ENCODE measurements at places on chromosomes 16 and 17.

DNA sequence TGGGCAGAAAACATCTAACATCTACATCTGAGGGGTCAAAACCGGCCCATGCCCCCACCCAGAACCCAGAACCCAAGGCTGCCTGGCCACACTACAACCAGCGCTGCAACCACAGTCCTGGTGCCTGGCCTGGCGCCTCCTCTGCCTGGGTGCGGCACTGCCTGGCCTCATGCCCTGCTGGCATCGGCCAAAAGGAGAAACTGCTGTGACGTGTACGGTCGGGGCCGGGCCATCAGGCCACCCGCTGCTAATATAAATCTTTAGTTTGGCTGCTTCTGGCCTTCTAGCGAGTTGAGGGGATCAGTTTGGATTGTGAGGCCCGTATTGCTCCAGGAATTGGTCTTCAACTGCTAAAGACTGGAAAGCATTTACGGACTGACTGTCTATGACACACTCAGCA lies 22.8 kb downstream of the TMEM204 start:
- peak; percentile 73 for DNase-seq

DNA sequence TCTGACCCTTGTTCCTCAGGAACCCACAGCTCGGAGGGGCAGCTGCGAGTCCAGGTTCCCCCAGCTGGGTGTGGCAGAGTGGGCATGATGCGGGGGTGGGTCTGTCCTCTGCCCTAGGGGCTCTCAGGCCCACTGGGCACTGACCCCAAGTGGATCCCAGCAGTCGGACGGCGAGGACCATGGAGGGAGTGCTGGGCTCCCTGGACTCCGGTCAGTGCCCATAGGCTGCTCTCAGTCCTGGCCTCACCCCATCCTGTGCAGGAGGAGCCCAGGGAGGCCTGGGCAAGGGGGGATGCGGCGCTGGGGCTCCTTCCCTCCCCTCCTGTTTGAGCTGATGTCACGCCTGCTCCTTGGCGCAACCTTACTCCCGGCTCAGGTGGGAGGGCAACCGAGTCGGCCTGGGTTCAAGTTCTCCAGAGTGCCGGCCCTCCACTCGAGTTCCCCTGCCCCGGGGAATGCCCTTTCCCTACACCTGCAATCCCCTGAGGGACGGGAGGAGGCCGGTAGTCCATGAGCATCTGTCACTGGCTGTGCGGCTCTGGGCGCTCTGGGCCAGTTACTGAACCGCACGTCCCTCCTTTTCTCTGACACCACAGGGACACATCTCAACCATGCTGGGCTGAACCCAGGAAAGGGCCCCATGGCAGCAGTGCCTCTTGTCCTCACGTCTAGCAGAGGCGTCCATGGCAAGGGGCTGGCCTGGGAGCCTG lies 52.6 kb upstream of the ACSF3 start:
- DNase-seq: no peak

- DNase-seq: peak; percentile 60
These were observed 709 bp upstream of the ENO3 start for GRCh38 chr17:4950075-4950745.

DNA sequence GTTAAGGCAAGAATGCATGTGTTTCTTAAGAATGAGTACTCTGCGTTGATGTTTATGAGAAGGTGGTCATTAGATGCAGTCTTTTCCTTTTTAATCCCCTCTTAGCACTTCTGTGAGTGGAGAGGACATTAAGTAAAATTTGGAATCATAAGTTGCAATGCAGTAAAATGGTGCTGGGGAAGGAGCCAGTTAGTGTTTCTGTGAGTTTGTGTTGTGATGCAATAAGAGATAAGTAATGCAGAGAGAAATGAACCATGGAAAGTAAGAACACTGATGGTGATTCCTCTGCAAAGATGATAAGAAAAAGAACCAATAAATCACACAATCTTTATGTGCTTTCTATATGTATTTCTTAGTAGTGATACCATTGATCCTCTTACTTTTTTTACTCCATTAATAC lies 20.0 kb downstream of the ABHD15 start:
- DNase-seq: no peak

- no peak for DNase-seq
These were observed 201.4 kb upstream of the CHMP6 start for GRCh38 chr17:80790021-80790765.

DNA sequence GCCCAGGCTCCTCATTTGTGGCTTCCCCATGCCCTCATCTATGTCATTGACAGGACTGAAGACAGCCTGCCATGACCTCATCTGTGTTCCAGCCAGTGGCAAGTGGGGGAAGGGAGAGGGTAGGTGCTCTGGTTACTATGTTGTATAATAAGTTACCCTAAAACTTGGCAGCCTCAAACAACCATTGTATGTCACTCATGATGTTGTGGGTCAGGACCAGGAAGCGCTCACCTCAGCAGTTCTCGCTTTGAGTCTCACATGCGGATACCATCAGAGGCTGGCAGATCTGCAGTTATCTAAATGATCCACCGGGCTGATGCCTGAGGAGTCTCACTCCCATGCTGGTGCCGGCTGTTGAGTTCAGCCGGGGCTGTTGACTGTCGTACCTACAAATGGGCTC lies 89.0 kb upstream of the TMEM97 start:
- DNase-seq: no peak

GRCh38 chr17:69246726-69247375 lies 18.2 kb upstream of the ABCA10 start:
- peak; percentile 37 for DNase-seq

GRCh38 chr17:79515646-79516571 lies 94.9 kb downstream of the RBFOX3 start:
- DNase-seq: no peak

DNA sequence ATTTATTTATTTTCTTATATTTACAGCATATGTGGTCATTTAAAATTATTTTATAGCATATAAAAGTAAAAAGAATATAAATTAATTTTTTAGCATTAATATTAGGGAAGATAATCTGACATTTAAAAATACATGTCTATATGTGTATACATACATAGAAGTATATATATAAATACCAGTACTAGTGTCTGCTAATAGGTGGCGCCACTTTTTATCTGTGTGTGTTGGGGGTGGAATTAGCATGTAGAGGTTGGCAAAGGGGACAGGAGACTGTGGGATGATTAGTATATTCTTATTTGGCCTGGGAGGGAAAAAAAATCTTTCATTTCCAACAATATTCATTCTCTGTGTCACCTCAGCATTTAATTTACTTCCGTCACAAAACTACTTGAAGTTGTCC lies 359.1 kb downstream of the WWOX start:
- DNase-seq: no peak

GRCh38 chr17:75473246-75473645 lies 16.8 kb downstream of the TMEM94 start:
- no peak for DNase-seq

DNA sequence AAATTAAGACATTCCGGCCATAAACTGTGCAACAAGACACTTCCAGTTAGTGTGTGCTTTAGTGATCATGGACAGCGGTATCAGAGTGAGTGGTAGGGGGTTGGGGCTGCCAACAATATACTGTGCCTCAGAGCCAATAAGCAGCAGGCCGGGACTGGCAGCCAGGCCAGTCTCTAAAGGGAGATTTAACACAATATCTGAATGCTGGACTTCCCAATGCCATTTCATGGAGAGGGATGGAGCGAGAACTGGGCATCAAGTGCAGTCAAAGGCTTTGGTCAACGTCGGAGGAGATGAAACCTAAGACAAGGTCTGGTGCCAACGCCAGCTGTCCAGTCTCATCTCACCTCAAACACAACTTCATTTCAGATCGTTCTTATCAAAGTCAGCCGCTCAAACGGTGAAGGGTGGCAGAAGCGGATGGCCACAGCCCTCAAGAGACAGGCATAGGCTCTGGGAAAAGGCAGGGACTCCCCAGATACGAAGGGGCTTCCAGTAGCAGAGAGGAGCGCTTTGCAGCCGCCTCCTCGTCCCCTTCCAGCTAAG lies 935 bp downstream of the USP32 start:
- no peak for DNase-seq

DNA sequence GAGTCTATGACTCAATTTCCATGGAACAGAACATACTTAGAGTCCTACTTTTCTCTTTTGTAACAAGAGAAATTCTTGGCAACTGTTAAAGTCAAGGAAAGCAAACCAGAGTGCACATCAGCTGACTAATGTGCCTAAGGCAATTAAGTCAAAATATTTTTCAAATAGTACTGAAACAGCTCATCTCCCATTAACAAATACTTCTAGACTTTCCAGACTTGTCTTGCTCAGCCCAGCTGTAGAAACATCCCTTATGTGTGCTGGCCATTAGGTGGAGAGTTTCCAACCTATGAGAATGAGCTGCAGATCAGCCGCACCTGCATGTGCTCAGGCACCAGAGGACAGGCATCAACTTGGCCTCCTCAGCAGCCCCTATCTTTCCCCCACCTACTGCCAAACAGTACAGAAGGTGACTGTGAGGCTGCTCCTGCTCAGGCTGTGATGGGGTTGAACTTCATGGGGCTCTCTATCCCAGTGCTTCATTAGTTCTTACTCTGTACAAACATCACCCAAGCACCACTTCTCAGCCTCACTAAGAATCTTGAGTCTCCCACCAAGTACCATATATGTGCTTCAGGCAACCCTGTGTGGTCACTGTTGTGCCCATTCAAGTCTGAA lies 32.2 kb downstream of the TEX2 start:
- peak; percentile 89 for DNase-seq

- DNase-seq: no peak
These were observed 30.3 kb upstream of the C16orf78 start for GRCh38 chr16:49343291-49343690.

GRCh38 chr17:7982173-7982572 lies 20.2 kb upstream of the GUCY2D start:
- DNase-seq: peak; percentile 59

- DNase-seq: no peak
These were observed 7.7 kb downstream of the CENPV start for GRCh38 chr17:16345565-16345964.

GRCh38 chr16:6193718-6194117 lies 1096.1 kb upstream of the EEF2KMT start:
- no peak for DNase-seq

- peak; percentile 77 for DNase-seq
These were observed 5.8 kb upstream of the DHRS13 start for GRCh38 chr17:28908640-28909167.

DNA sequence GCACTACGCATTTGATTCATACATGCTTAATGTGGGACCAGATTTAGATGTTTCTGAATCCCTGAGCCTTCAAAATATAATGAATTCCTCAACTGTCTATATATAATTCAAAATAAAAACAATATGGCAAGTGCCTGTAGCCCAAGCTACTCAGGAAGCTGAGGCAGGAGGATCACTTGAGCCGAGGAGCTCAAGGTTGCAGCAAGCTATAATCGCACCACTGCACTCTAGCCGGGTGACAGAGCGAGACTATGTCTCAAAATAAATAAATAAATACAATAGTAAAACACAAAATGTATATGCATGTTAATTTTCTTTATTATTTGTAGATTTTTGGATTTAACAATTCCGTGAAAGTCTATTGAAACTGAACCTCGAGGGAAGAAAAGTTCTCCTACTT lies 50.6 kb upstream of the IRX6 start:
- DNase-seq: no peak

DNA sequence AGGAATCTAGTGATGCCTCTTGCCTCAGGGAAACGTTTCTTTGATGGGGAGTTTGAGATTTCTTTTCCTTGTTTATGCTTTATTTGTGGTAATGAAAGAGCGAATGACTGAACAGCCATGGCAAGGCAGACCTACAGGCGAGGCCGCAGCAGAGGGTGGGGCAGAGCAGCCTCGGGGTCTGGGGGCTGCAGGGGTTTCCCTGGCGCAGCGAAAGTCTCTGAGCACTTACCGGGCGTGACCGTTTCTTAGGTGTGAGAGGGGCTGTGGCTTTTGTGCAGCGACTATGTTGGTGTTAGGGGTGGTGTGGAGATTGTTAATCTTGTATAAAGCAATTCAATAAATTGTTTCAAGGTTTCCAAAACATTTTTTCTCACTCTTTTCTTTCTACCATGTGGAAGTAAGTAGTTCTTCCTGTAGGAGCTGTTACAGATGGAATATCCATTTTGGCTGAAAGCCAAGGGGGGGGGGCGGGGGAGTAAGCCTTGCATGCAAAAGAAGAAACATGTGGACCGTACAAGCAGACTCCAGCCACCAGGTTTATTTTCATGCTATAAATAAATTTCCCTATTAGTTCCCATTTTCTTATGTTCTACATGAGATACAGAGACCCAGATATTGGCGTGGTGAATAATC lies 34.8 kb downstream of the UBN1 start:
- DNase-seq: peak; percentile 43

DNA sequence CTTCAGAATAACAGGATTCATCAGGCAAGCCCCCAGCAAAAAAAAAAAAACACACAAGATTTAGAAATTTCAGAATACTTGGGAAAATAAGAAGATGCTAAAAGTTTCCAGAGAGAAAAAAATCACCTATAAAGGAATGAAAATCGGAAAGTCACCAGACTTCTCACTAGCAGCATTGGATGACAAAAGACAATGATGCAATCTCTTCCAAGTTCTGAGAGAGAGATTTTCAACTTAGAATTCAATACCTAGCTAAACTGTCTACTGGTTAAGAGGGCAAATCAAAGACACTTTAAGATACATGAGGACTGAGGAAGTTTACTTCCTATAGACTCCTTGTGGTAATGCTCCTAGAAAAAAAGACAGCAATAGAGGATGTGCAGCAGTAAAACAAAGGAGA lies 23.9 kb upstream of the TNS4 start:
- no peak for DNase-seq

DNA sequence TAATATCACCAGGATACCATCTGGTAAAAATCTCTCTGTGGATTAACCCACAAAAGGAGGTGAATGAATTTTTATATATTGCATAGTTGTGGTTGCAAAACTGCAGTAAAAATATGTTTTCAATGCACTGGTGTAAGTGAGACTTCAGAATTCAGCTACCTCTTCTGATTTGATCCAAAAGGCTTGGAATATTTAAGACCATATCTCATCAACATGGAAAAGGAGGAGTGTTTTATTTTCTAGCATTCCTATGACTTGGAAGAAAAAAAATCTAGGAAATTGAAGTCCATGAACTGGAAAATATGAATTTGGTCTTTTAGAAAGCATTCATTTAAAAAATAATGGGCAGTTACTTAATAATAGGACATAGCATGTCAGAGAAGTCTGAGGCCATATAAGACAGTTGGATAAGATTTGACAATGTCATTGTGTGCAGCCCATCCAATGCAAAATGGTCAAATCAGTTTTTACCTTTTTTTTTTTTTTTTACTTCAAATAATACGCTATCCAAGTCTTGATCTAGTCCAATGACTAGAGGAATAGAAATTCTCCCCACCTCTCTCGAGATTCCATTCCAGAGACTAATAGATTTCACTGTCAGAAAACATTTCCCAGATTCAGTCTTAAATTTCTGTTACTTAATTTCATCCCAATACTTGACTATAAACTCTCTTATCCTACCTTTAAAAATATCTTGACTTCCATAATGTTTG lies 364.9 kb upstream of the PMFBP1 start:
- DNase-seq: peak; percentile 20

- DNase-seq: no peak
These were observed 13.2 kb downstream of the PRKCB start for GRCh38 chr16:23848958-23849357.

DNA sequence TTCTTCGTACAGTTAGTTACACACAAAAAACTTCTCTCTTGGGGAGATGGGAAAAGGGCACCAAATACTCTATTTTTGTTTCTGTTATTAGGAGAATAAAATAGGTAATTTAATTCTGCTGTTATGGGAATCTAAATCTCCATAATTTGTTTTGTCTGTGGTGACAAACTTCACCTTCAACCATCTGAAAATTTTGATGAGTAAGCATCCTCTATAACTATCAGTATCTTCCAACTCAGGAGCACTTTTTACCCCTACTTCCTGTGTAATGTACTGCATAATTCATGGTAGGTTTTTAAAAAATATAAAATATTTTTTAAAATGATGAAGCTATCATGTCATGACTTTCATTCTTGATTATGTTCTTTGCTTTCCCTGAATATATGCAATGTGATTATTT lies 33.6 kb upstream of the CNTNAP4 start:
- no peak for DNase-seq

Data from AG08395 (cell line).